ENCODE measurements at places on chromosomes 1 and 21.
A peak's percentile ranks its signal among the peaks of the same experiment; 100 is the strongest.

- no peak for DNase-seq
Measured at GRCh38 chr1:82800721-82801120, 1000.0 kb downstream of the ADGRL2 start.

- peak; percentile 64 for DNase-seq
Measured at GRCh38 chr1:201346337-201346939, 31.0 kb downstream of the TNNT2 start.

- DNase-seq, result no peak
Measured at GRCh38 chr1:201510734-201511133, 3.8 kb upstream of the CSRP1 start.

DNA sequence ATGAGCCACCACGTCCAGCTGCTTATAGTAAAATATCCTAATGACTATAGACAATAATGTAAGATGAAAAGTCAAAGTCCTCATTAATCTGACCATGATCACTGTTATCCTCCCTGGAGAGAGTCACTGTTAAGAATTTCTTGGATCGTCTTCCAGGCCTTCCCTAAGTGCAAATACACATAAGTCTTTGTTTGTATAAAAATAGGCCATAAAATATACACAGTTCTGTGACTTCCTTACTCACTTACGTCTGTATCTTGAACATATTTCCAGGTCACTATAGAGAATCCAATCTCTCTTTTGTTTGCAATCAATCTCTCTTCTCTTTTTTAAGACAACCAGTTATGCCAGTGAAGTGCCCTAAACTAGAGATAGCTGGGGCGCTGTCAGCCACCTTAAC lies 89.1 kb upstream of the LYST start:
- DNase-seq, result no peak

- no peak for DNase-seq
Measured at GRCh38 chr1:176136891-176137290, 70.2 kb downstream of the COP1 start.

DNA sequence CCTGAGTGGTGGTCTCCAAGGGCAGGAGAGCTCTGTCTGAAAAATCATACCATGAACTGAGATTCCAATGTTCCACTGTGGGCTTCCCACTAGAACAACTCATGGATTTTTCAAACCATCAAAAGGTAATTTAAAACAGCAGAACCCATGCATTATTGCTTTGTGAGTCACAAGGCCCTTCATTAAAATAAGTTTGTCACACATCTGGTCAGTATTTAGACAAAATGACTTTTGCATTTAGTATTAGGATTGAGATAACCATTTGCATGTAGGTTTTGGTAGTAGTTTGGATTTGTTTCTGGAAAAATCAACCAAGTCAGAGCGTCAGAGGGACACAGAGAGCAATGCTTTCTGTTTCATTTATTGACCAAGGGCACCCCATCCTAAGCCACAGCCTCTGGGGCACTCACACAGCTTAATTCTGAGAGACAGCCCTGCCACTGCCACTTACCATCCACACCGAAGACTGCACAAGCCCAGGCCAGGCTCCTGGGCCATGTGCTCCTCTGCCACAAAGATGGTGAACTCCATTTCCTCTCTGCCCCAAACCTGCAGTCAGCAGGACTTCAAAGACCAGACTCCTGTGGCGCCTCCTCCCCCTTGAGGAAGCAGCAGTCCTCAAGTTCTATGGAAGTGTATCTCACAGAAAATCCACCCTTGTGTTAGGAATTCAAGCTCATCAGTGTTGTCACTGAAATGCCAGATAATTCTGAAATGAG lies 132.6 kb upstream of the DUSP10 start:
- DNase-seq, result no peak

DNA sequence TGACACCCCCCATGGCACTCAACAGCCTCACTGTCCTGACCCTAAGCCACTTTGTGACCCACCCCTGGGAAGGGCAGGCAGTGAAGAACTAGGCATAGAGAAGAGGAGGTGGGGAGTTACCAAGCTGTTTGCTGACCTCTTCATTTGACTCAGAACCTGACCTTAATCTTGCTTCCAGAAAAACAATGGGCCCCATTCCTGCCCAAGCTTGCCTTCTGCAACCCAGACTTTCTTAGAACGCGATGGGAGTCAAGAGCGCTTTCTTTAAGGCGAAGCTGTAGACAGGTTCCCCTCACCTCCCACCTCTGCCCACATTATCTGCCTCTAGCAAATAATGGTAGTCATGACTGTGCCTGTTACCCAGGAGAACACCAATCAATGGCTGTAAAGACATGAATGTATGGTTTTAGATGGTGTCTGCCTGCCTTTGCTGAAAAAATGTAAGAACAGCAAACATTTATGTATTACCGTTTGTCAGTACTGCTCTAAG lies 8.2 kb upstream of the CBR3 start:
- DNase-seq, result no peak

All from eye (tissue), 1 donor.